Vagina (tissue), 2 donors: ENCODE measurements at places on chromosomes 6 and 20.

- DNase-seq = no peak
Observed at GRCh38 chr6:103862297-103862696, 997.4 kb downstream of the HACE1 start.

- DNase-seq = no peak
Observed at GRCh38 chr6:3749977-3750316, 1.6 kb downstream of the PXDC1 start.

DNA sequence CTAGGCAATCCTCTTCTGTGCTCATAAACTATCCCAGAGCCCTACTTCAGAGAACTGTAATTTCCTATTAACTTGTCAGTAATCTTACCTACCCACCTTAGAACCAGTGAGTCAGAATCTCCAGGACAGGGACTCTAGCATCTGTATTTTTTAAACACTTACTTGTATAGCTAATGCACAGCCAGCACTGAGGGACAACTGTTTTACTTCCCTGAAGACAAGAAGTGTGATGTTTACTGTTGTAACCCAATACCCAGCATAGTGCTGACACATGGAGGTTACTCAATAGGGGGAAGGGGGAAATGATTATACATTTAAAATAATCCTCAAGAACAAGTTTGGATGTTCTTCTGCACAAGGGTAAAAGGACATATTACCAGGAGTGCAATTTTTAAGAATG, 130.8 kb downstream of the BTBD9 start:
- no peak for DNase-seq

- no peak for DNase-seq
Observed at GRCh38 chr6:35185302-35185681, 28.5 kb upstream of the SCUBE3 start.

DNA sequence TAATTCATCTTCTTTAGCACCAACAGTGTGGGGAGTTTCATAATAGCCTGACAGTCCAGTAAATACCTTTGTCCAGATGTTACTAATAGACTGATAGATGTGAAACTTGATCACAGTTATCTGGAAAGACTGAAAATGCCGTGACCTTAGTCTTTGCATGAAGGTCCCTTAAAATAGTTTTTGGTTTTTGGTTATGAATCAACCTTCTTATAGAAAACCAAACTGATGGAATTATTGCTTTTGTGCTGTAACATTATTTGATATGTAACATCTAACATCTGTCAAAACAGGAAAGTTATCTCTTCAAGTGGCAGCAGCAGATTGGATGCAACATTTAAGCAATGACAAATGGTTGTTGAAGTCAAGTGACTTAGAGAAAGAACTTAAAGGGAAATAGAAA, 190.4 kb downstream of the DOK5 start:
- DNase-seq = no peak

GRCh38 chr6:141309295-141309694, 823.4 kb upstream of the GJE1 start:
- DNase-seq = no peak

DNA sequence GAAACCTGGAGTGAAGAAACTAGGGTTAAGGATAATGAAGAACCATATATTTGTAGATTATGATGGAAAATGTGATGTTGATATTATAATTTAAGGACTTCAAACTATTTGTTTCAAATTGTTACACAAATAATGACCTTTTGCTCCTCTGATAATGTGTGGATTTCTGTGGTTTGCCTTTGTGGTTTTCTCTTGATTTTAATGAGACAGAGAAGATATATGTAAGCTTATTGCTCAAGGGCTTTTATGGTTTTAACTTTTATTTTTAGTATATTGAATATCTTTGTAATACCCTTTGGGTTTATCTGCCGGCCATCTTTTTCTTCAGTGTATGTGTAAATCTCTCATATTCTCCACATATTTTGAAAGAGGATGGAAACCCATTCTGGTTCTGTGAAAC, 362.3 kb downstream of the RIMS1 start:
- DNase-seq = no peak

- no peak for DNase-seq
Observed at GRCh38 chr6:139654888-139655782, 280.7 kb upstream of the CITED2 start.

- no peak for DNase-seq
Observed at GRCh38 chr6:89925826-89926225, 31.6 kb downstream of the GJA10 start.

- DNase-seq = no peak
Observed at GRCh38 chr20:43755390-43755789, 28.6 kb upstream of the GTSF1L start.

DNA sequence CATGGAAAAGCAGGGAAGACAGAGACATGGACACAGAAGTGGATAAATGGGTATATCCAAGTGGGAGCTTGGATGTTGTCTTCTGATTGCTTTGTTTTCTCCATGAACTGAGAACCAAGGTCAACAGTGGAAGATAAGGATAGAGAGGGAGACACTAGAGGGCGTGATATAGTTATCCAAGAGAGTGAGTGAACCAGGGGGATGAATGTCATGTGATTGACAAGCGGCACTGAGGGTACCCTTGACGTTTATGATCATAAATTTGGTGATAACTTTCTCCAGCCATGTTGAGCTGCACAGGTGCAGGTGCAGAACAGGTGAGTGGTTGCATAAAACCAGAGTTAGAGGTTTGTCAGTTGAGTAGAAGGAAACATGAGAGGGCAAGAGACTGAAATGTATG, 20.7 kb downstream of the EBF4 start:
- peak; percentile 22 for DNase-seq

- DNase-seq = no peak
Observed at GRCh38 chr6:22612236-22612635, 42.9 kb downstream of the HDGFL1 start.

DNA sequence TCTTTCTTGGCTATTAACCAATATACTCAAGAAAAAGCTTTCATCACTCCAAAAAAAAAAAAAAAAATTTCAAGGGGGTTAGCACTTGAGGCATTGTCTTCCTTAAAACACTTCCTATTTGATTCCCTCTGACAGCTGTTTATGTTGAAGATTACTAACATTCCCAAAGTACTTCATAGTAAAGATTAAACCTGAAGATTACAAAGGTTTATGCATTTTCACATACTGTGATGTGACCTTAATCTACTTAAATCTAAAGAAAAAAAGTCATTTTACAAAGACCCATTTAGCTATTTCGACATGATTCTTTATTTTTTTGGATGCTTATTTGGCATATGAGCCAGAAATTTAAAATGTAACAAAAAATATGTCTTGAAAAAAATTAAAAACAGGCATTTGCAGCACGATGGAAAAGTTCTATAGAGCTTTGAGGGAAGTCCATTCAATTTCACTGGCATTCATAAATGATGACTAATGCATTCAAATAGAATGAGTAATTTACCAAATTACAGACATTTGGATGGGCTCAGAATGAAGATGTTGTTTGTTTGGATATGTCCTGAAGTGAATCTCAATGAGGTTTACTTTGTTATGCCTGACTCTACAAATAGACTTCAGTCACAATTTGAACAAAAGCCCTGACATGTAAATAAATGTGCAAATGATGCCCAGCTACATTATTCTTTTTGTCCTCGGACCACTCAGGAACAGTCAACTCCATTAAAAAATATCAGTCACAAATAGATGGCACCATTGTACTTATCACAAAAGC, 674.6 kb upstream of the MARCKS start:
- DNase-seq = no peak

GRCh38 chr6:68235326-68235784, 399.7 kb upstream of the ADGRB3 start:
- no peak for DNase-seq

GRCh38 chr6:128069188-128069587, 168.3 kb upstream of the THEMIS start:
- no peak for DNase-seq

GRCh38 chr6:128327890-128328289, 192.5 kb downstream of the PTPRK start:
- DNase-seq = no peak

DNA sequence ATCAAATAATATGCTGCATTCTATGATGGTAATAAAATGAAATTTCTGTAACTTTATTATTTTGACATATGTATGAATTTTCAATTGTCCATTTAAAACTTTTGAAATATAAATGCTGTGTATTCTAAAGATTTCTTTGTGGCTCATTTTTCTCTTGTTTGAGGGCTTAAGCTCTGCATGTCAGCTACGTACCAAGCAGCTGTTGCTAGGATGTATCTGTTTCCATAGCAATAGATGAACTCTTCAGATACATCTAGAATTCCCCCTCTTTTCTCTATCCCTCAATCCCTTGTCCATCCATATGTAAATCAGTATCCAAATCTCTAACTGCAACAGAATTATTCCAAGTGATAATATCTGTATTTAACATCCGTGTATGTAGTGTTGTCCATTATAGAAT, 76.5 kb upstream of the OPRM1 start:
- DNase-seq = no peak

DNA sequence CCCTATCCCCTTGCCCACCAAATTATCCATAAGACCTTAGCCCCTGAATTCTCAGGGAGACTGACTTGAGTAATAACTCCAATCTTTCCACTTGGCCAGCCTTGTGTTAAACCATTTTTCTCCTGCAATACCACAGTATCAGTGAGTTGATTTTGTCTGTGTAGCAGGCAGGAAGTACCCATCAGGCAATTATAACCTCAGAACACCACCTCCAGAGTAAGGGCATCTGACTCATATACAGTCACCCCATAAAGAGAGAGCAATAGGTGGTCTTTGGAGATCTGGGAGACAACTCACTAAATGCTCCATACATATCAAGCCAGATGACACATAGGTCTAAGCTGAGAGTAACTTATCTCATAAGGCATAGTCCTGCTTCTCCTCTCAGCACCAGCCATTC, 83.7 kb downstream of the FILIP1 start:
- no peak for DNase-seq

DNA sequence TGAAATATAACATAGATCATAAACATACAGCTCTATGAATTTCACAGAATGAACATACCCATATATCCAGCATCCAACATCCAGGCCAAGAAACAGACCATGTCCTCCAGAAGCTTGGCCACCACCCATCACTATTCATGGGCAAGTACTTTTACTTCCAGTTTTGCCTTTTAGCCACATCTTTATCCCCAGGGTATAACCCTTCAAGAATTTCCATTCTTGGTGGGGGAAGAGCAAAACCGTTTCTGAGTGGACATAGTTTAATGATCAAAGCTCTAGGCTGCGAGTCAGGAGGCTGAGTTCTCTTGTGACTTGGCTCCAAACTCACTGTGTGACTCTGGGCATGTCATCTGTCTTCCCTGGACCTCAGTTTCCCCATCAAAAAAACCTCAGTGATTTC, 78.3 kb downstream of the STK35 start:
- DNase-seq = no peak

DNA sequence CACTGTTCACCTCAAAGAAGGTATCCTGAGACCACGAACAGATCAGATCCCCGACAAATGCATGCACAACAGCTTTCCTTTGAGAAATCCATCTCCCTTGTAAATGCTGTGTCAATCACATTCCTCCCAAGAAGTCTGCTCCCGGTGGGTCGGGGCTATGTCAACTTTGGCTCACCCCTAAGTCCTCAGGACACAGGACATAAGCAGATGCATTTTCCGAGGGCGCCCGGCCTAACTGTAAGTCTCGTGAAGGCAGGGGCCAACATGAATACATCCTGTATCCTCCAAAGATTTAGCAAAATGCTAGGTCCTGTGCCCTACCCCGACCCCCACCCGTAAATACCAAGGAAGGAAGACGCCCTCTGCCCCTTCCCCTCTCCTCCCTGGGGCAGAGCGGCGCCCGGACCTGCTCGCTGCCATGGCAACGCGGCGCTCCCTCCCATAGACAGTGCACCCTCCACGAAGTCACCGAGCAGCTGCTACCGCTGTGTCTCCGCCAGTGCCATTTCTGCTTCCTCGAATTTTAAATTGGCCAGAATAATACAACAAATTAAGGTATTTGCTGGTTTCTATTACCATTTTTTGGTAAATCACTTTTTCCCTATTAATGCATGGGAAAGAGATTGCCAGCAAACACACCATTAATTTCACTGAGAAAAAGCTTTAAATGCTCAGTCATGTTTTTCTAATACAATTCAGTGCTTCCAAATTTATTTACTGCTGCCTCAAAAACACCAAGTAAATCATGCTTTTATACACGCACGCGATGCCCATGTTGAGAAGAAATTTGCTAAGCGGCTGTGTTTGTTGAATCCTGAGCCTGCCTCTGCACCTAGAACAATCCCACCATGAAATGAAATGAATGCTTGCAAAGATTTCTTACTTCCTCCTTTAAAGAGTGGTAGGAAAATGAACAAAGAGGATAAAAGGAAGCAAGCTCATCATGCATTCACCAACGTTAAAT, 100.6 kb downstream of the PCSK2 start:
- DNase-seq = no peak

DNA sequence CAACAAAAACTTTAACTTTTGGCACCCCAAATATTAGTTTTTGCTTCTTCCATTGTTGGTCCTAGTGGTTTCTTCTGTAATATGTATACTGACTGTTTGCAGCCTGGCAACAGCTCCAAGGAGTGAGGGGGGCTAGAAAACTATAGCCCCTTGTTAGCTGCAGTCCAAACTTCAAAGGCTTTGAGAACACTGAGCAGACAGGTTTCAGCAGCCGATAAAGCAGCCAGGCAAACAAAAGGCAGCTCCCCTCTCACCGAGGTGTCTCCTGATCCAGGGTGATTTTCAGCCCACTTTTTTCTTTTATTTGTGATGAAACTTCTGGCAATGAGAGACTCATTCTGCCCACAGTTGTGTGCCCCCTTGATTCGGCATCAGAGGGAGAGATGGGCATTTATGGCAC, 80.7 kb downstream of the OLIG3 start:
- DNase-seq = no peak

GRCh38 chr6:160912411-160912810, 79.2 kb upstream of the MAP3K4 start:
- DNase-seq = no peak

GRCh38 chr20:1953621-1954020, 40.2 kb downstream of the PDYN start:
- no peak for DNase-seq

DNA sequence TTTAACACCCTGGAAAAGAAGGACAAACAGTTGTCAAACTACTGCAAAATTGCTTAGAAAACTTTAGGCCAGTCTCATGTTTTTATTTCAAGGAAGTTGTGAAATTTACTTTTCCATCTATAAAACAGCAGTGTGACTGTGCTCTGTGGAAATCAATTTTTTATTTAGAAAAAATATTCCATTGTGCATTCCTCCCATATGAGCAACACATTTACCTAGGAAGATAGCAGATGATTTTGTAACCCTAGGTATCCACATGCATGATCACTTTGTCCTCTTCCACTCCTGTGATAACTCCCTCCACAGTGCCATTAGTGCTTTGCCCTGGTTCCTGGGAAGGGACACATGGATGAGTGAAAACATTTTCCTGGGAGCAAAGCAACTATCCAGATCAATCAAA, 70.0 kb upstream of the SHLD1 start:
- no peak for DNase-seq
